Cerebellar cortex (tissue), 1 donor: ENCODE measurements at places on chromosomes 12 and 14.

DNA sequence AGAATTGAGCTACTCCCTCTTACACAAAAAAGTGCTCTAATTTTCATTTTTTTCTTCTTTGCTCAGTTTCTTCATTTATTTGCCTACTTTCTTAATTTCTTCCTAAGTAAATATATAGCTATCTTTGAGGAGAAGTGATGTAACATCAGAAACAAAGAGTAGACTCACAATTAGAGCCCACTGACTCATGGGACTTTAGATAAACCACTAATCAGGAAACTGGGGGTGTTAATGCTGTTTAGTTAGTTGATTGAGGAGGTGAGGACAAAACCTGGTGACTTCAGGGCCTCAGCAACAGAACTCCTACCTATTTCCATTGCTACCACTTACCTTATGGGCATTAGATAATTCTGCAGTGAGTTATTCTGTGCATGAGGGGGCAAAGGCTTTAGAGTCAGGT, 151.7 kb downstream of the MON2 start:
- DNase-seq: no peak

- DNase-seq: no peak
Measured at GRCh38 chr14:47103771-47104170, 452.2 kb upstream of the RPL10L start.

- DNase-seq: no peak
Measured at GRCh38 chr14:61320806-61321384, 484 bp upstream of the PRKCH start.

GRCh38 chr14:101882141-101882935, 82.0 kb upstream of the DYNC1H1 start:
- DNase-seq: peak; percentile 23

GRCh38 chr12:55703901-55704761, 3.6 kb downstream of the ITGA7 start:
- no peak for DNase-seq

DNA sequence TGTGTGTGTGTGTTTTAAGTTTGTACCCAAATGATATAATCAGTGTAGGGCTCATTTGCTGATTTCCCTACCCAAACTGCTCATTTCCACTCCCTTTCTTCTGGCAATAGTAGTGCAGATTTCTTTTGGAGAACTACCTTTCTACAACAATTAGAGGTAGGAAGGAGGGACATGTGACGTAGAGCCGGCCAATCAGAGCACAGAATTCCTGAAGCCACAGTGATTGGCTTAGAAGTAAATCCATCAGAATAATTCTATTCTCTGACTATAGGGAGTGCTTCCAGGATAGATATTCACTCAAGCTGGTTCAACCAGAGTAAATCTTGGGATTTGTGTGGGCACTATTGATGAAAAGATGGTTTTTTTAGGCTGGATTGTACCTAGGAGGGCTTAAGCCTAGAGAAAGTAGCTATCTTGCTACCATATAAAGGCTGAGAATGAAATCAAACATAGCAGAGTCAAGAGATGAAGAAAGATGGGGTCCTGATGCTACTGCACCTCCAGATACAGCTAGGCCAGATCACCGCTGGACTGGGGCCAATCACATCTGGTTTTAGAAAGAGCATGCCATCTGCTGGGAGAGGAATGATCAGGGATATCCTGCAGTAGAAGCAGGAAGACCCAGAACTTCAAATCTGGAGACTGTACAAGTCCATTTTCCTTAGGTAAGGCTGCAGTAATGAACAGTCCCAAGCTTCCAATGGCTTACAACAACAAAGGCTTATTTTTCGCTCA, 54.1 kb upstream of the NUAK1 start:
- DNase-seq: no peak

DNA sequence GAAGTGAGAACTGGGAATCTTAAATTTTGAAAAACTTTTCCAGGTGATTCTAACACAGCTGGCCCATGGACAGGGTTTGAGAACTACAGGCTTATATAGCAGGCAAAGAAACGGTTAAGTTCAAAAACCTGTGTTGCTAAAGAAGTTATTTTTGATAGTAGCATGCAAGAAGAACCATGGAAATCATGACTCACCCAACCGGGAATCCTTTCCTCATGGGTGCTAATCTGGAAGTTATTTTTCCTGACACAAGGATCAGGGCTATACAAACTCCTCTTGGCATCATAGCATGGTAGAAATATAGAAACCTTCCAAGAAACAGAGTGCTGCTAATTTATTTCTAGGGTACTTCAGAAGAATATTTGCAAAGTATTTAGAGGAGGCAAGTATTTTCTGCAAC, 588.7 kb downstream of the CCER1 start:
- DNase-seq: no peak

- no peak for DNase-seq
Measured at GRCh38 chr12:107967170-107967569, 161.9 kb upstream of the WSCD2 start.

GRCh38 chr14:36221112-36221511, 44.6 kb upstream of the PTCSC3 start:
- no peak for DNase-seq

DNA sequence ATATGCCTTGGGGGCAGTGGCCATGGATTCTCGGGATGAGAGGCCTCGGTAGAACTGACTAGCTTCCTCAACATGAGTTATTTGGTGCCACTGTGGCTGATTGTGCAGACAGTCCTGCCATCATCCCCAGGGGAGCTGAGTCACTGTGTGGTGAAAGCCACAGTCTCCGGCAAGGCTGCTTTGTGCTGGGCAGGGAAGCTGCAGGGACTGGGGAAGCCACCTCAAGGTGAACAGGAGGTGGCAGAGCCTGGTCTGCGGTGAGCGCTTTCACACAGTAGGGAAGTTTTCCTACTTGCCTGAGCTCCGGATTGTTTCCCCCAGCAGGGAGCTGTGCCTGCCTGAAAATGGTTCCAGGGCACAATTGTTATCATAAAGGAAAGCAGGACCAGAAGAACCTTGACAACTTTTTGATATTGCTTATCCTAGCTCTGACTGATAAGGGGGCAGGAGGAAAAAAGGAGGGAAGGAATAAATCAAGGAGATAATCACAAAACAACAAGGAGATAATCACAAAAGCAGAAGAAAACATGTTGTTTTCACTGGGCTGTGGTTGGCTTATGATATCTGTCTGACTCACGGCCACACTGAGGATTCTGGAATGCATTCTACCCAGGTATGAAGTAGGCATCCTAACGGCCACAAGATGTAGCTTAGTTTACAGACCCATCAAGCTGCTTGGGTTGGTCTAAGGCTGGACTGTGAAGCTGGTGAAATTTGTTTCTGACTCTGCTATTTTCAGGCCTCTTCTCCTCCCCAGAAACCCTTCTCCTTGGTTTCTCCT, 32.2 kb upstream of the GNG2 start:
- DNase-seq: no peak

DNA sequence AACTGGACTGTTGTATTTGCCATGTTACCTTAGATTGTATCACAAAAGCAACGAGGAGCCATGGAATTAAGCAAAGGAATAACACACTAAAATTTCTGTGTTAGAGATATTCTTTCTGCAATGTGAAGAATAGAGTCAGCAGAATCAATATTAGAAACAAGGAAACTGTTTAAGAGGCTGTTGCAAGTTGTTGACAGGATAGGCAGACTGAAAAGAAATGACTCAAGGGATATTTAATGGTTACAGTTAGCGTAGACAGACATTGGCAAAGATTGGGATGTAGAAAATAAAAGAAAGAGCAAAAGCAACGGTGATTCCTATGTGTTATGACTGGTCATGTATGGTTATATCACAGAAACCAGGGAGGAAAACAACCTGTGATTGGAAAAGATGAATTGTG, 299.0 kb upstream of the PPFIA2 start:
- DNase-seq: no peak

GRCh38 chr12:57142121-57142520, 5.3 kb downstream of the LRP1-AS start:
- no peak for DNase-seq

- peak; percentile 56 for DNase-seq
Measured at GRCh38 chr12:76030341-76031080, 1.1 kb downstream of the PHLDA1 start.

GRCh38 chr14:86772075-86772474, 1220.9 kb downstream of the GALC start:
- no peak for DNase-seq

DNA sequence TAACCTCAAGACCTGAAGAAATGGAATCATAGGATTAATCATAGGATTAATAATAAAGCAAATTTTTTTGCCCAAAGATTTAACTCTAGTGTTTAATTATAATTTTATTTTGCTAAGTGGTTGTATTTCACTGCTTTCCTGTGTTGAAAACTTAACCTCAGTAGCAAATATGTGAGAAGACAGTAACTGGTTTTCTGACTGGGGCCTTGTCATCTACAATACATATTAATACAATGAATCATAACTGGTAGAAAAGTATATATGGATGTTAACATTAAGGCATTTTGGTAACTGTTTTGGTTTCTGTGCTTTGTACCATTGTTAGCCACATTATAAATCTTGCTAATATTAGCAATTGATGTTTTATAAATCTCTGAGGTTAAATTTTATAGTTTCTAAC, 92.2 kb downstream of the ACSS3 start:
- no peak for DNase-seq

- DNase-seq: no peak
Measured at GRCh38 chr14:27223906-27224305, 626.1 kb upstream of the NOVA1 start.

GRCh38 chr14:80172375-80173051, 38.8 kb downstream of the DIO2 start:
- no peak for DNase-seq

GRCh38 chr12:108854451-108855283, 2.7 kb downstream of the SSH1 start:
- DNase-seq: no peak

GRCh38 chr12:9169979-9170634, 38.1 kb downstream of the PZP start:
- DNase-seq: no peak

GRCh38 chr12:14885718-14886221, at the start of gene MGP:
Gene MGP (minus strand): TSS chr12:14885854. CDS start chr12:14885791, 63 bp downstream.
- no peak for DNase-seq

DNA sequence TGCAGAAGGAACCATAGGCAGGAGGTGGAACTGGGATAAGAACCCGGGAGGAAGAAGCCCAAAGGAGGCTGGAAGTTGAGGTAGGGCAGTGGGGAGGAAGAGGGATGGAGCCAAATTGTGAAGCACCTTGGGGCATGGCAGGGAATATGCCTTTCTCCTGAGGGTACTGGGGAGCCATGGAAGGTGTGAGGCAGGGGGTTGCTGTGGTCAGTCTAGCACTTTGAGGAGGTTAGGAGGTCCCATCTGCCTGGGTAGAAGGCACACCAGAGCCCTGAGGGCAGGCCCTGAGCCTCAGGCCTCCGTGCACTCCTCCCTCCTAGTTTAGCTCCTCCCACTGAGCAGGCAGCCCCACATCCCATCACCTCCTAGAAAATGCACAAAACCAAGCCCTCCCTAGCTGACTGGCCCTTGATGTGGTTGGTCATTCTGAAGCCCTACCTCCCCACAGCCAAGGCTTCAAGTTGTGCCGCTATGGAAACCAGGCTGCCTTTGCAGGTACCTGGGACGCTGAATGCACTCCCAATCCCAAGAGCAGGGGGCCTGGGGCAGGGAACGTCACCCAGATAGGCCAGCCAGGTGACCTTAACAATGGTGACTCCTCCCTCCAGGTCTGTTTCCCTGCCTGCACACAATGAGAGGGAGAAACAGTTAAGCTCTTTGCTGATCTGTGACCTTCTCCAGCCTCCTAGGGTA, 15.1 kb downstream of the PHETA1 start:
- DNase-seq: no peak

GRCh38 chr14:31828946-31829868, 247.9 kb upstream of the ARHGAP5 start:
- DNase-seq: no peak

DNA sequence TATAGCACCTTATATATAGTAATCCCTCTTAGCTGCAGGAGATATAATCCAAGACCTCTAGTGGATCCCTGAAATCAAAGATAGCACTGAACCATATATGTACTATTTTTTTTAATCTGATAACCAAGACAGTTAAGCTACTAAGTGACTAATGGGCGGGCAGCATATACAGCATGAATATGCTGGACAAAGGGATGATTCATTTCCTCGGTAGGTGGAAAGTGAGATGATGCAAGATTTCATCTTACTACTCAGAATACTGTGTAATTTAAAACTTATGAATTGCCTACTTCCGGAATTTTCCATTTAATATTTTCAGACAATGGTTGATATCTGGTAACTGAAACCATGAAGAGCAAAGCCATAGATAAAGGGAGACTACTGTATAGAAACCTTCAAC, 36.2 kb downstream of the PRMT8 start:
- DNase-seq: no peak

- no peak for DNase-seq
Measured at GRCh38 chr12:14326699-14327098, 38.8 kb upstream of the ATF7IP start.

GRCh38 chr12:12456637-12457036, 99.8 kb downstream of the BORCS5 start:
- no peak for DNase-seq

DNA sequence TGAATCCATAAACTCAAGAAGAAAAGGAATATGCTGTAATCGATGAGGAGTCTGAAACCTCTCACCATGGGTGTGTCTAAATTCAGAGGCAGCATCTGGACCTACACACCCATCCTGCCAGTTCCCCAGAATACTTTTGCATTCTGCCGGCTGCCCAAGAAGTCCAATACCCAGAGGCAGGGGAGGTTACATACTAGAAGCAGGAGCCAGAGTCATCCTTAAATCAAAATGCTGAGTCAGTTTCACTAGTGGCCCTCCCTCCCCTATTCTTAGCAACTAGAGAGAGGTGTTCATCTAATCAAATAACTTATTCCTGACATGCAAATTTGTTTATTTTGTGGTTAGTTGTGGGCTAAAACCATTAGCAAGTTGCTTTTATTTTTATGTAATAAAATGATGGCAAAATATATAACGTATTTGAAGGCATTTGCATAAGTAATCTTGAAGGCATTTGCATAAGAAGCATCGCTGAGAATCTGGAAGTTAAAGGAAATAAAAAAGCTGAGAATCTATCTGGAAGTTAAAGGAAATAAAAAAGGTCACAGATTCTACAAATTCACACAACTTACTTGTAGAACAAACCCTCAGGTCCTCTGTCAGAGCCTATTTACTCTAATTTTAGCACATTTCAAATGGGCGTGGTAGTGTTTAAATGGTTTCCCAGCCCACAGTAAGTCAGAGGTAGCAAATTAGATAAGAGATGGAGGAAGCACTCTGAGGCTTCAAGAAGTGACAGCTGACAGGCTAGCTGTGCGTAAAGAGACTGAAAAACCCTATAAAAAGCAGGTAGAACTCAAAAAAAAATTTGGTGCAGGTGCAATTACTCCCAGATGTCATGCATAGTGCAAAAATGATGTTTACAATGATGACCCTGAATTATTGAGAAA, 7.8 kb downstream of the BHLHE41 start:
- no peak for DNase-seq

DNA sequence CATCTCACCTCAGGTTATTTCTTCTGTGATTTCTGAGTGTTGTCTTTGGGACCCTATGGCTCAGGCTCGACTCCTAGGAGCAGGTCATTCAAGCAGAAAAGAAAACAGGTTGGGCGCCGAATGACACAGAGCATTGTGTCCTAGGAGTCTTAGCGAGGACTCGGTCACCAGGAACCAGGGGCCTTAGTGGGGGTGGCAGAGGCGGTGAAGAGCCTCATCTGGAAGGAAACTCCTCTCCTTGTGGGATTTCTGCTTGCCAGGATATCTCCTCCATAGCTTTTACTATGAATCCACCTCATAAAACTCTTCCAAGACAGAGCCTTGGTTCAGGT, 630 bp downstream of the PLEKHH1 start:
- peak; percentile 47 for DNase-seq
